NCI-H2081 treated with DMSO at 0.1 percent for 48 hours (cell line): ENCODE measurements at places on chromosomes 2 and 18.

GRCh38 chr18:13565228-13565627 lies 161.1 kb downstream of the FAM210A start:
- DNase-seq: no peak

DNA sequence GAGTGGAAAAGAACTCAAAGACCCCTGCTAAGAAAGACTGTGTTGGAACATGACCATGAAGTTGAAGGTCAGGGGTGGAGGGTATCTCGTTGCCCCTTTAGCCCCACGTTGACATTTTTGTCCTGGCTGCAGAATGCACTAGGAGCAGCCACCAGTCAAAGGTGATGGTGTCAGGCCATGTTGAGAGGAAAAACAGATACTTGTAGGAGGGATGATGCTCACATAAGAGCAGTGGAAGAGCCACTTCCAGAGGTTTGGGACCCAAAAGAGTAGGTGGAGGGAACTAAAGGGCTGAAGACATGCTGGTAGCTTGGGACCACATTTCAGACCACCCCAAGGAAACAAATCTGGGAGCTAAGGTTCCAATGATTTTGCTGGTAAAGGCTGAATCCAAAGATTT lies 159.0 kb downstream of the MYO3B start:
- DNase-seq: no peak

GRCh38 chr2:151280271-151280670 lies 9.2 kb downstream of the NMI start:
- DNase-seq: no peak

- no peak for DNase-seq
Measured at GRCh38 chr2:104312684-104313083, 541.2 kb upstream of the POU3F3 start.

DNA sequence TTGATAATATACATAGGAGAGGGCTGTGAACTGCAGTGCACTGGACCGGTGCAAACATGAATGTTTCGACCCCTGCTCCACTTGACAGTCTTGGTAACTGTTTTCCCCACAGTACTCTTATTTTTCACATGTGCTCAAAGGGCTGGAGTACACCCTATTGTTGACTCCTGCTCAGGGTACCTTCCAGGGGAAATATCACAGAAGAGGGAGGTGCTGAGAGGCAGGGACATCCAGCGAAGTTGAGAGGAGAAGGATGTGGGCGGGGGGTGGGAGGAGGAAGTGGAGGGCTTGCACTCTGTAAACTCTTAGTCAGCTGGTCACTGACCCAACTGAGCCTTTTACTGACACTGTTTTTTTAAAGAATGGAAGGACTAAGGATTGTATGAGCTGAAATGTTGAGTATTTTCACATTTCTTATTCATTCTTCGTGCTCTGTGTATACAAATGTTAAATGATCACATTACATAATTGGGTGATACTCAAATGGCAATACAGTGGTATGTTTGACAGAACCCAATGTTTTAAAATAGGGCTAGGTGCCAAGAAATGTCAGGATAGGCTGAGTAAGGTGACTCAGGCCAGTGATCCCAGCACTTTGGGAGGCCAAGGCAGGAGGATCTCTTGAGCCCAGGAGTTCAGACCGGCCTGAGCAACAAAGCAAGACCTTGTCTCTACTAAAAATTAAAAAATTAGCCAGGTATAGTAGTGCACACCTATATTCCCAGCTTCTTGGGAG lies 10.0 kb downstream of the INPP4A start:
- no peak for DNase-seq

GRCh38 chr2:123179526-123179925 lies 845.6 kb upstream of the CNTNAP5 start:
- no peak for DNase-seq

DNA sequence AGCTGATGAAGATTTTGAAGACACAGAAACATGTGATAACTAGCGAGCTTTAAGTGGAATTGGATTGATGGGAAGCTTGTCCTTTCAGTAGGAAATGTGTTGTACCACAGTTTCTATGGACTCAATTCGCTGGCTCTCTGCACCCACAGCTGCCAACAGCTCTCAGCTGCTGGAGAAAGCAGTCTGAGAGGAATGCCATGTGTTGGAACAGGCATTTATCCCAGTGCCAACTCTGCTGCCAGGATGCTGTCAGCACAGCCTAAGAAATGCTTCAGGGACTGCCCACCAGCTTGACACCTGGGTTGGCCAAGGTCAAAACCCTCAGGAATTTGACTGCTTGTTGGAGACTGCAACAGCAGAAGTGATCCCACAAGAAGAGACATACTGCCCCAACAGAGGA lies 193.0 kb upstream of the THSD7B start:
- no peak for DNase-seq

GRCh38 chr2:219538504-219538951 lies 5.1 kb downstream of the CHPF start:
- no peak for DNase-seq

DNA sequence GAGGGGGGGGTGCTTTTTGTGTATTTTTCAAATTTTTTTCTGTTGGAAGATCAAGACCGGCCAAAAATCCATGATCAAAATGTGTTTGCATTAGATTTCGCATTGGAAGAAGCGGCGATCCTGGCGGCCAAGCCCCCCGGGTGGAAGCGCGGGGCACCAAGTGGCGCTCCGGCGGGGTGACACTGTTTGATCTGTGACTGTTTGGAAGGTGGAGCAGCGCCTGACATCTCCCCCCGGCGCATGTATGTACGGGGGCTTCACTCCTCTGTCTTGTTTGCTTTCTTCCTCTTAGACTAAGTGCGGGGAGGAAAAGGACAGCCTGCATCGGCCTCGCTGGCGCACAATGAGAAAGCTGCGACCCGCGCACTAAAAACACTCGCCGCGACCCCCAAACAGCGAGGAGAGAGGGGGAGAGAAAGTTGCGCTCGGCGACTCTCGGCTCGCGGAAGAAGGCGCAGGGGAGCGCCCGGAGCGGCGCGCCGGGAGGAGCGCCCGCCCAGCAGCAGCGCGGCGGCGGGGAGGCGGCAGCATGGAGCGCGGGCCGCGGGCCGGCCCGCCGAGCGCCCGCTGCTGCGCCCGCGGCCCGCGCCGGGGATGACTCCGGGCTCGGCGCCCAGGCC lies 515 bp downstream of the TSHZ1 start:
- no peak for DNase-seq

GRCh38 chr2:157460897-157461296 lies 17.0 kb upstream of the CYTIP start:
- no peak for DNase-seq

DNA sequence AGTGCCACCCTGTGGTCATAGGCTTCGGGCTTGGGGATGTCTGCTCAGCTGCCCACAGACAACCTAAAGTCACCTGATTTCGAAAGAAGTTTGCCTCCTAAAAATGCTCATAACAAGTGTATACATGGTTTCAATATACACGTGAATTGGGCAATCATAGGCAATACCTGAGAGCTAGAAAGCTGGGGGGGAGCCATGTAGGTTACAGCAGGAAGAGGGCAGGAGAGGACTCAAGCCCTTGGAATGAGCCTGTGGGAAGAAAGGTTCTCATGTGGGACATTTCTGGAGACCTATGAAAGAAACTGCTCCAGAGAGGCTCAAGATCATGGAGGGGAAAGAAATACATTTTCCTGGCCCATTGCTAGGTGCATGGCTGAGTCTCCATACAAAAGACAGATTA lies 109.7 kb downstream of the ACOXL start:
- DNase-seq: no peak

DNA sequence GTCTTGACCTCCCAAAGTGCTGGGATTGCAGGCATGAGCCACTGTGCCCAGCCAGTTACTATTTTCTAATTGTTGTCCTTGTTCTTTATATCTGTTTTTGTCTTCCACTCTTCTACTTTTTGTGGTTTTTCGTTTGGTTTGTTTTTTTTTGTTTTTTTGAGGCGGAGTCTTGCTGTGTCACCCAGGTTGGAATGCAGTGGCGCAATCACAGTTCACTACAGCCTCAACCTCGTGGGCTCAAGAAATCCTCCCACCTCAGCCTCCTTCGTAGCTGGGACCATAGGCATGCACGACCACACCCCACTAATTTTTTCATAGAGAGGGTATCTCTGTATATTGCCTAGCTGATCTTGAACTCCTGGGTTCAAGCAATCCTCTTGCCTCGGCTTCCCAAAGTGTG lies 100.7 kb downstream of the EHBP1 start:
- DNase-seq: no peak

DNA sequence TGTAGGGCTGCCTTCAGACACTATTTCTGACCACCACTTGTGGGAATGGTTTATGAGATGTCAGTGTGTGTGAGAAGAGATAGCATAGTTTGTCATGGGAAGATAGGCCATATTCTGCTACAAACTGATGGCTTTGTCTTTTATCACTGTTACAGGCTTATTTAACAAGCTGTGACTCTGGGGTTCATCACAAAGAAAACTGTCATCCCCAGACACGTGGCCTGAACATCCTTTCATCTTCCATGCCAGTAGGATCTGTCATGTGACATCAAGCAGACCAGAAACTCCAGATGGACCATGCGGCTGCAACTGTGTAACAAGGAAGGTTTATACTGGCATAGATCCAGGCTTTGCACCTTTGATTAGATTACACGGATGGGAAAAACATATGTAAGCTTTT lies 128.6 kb upstream of the KCNH7 start:
- DNase-seq: no peak

- no peak for DNase-seq
Measured at GRCh38 chr18:9535430-9535991, 60.2 kb downstream of the RALBP1 start.

GRCh38 chr2:1698188-1698945 lies 45.9 kb downstream of the PXDN start:
- DNase-seq: no peak

DNA sequence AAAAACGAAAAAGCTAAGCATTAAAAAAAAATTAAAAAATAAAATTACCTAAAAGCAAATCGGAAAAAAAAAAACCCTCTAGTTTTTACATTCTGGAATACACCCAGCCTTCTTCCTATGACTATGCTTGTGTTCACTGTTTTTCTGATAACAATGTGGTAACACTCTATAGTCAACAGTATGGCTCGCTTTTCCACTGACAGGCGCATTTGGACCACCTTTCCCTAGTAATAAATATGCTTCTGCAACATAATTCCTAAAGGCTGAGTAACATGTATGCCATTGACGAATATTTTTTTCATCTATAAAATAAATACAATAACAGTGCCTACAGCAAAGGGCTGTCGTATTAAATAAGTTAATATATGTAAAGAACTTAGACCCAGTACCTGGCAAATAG lies 27.9 kb downstream of the NOL10 start:
- DNase-seq: no peak

- DNase-seq: no peak
Measured at GRCh38 chr2:119117891-119118882, 40.4 kb downstream of the C1QL2 start.

DNA sequence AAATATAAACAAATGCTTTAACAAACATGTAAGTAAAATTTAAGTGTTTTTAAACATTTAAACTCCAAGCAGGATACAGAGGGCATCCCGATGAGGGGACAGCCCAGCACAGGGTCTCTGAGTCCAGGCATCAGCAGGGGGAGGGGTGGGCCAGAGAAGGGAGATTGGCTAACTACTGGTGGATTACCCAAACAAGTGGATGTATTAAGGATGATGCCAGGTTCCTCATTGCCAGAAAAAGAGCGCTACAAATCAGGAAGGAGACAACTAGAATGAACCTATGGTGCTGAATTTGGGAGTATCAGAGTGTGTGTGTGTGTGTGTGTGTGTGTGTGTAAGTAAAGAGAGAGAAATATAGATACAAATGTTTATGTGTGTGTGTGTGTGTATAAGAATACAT lies 162.0 kb upstream of the RMP24 start:
- no peak for DNase-seq

DNA sequence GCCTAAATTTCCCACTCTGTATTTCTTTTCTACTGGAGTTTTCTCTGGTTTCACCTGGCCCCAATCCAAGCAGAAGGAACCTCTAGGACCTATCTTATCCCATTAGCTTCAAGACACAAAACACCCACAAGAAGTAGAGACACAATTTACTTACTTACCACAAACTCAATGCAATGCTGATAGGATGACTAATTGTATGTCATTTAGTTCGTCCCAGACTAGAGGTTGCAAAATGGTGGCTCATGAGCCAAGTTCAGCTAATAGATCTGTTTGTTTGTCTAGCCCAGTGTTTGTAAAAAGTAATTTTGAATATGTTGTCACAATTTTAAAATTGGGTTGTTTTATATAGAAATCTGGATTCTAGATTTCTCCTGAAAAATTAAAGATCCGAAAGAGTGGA lies 34.7 kb upstream of the ZSWIM2 start:
- no peak for DNase-seq

GRCh38 chr2:74037379-74037860 lies 52.7 kb downstream of the TET3 start:
- DNase-seq: no peak

DNA sequence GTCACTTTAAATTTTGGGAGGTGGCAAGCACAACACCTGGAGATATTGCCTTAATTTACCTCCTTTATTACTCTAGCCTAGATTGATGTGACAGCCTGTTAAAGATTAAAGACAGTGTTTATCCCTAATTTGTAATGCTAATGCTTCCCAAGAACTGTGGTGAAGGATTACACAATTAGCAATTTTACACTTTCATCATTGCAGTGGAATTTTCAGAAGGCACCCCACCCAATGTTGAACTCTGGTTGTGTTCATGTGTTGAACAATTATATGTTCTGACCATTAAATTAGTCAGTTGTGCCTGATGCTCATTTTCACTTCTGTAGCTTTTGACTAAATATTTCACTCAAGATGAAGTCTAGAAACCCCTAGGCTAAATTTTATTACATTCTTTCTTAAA lies 317.1 kb upstream of the CWC22 start:
- no peak for DNase-seq

DNA sequence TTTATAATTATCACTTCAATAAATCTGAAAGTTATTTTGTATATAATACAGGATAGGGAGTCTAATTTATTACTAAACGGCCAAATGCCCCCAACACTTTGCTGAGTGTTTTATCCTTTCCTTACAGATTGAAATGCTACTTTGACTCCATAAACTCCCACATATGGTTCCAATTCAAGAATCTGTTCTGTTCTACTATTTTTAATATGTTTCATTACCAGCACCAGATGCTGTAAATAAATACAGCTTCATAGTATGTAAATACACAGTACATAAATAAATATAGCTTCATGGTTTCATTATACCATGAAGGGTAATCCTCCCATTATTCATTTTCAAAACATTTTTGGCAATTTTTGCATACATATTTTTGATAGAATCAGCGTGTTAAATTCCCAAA lies 34.0 kb upstream of the MREG start:
- DNase-seq: no peak

GRCh38 chr2:156356014-156356754 lies 23.7 kb upstream of the NR4A2 start:
- DNase-seq: no peak

DNA sequence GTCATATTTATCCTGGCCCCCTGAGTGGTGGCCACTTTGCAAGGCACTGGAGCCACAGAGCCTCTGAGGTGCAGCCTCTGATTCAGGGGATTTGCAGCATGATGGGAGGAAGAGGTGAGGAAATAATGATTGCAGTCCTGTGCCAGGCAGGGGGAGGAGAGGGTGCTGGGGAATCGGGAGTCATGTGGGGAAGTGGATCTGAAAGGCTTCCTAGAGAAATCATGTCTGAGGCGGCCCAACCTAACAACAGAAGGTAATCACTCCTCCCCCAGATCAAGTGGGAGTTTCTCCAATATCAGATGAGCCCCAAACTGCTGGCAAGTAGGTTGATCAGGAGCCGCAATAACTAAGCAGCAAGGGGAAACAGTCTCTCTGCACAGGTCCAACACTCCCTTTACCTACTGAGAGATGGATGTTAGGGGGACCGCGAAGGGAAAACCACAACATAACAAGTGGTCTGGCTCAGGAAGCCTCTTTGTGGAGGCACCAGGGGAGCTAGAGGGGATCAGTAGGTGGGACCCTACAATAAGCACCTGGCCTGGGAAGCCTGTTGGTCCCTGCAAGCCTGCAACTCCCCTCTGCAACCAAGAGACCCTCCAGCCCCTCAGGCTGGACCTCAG lies 71.8 kb upstream of the NPAS2 start:
- DNase-seq: no peak
